ENCODE measurements at places on chromosomes 4 and X.

DNA sequence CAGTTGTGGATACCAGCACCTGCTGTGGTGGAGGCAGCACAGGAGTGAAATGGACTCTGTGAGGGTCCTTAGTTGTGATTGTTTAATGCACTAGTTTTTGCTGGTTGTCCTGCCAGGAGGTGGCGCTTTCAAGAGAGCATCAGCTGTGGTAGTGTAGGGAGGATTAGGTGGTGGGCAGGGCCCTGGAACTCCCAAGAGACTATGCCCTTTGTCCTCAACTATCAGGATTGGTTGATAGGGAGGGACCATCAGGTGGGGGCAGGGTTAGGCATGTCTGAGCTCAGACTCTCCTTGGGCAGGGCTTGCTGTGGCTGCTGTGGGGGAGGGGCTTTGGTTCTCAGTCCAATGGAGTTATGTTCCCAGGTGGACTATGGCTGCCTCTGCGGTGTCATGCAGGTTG lies 121.9 kb downstream of the RRAGB start:
- no peak for DNase-seq

GRCh38 chr4:145044341-145044740 lies 53.7 kb downstream of the ANAPC10 start:
- no peak for DNase-seq

- DNase-seq = no peak
Observed at GRCh38 chrX:41152221-41152620, 67.0 kb downstream of the USP9X start.

DNA sequence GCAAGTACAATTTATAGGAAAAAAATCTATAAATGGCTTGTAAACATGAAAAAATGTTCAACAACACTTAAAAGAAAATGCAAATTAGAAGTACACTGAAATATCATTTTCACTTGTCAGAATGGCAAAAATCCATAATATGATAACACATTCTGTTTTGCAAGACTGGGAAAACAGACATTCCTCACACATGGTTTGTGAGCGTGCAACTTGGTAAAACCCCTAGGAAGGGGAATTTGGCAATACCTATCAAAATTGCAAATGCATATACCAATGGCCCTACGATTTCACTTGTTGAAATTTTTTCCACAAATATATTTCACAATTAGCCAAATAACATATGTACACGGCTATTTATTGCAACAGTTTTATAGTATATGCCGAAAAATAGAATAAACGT lies 31.4 kb downstream of the TBC1D9 start:
- peak; percentile 35 for DNase-seq

DNA sequence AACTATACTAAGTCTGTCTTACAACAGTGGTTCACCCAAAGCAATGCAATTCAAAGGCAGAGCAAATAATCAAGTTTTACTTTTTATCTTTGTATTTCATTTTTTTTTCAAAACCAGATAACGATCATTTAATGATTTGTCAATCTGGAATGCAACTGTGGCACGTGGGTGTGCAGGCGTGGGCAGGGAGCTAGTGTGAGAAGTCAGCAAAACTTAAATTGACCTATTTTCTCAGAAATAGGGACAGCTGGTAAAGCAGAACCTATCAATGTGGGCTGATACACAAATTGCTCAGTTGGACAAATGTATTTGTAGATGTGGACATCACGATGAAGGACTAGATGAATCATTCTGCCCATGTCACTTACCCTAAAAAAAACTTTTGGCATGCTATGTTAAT lies 105.6 kb downstream of the CBLL2 start:
- DNase-seq = no peak
